ENCODE measurements at places on chromosomes 5 and 9.

GRCh38 chr9:111360881-111361280, 30.9 kb upstream of the OR2K2 start:
- DNase-seq: no peak

- DNase-seq: no peak
Observed at GRCh38 chr5:14267991-14268708, 125.0 kb downstream of the TRIO start.

DNA sequence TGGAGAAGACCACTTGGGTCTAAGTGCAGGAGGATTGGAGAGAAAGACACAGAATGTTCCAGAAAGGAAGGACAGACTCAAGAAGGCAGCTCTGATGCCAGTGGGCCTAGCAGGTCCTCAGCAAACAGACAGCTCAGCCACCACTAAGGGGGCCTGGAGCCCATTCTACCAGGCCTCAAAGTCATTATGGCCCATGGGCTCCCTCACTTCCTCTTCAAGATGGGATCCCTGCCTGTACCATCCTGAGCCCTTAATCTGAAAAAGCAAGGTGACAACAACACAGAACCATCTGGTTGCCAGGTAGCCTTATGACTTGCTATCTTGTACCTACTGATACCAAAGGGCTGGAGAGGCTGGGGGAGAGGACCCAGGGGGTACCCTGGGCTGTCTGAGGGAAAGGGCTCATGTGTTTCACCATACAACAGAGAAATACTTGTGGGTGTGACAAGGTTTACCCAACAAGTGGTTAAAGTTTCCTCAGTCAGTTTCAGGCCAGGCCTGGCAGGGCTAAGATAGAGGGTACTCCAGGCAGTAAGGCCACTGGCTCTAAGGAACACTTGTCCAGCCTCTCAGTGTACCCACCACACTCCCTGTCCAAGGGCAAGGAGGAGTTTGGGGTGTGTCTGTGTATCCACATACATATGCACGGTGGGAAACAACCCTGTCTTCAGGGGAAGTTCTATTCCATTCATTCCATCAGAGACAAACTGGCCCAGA, 30.7 kb downstream of the TCF7 start:
- no peak for DNase-seq

DNA sequence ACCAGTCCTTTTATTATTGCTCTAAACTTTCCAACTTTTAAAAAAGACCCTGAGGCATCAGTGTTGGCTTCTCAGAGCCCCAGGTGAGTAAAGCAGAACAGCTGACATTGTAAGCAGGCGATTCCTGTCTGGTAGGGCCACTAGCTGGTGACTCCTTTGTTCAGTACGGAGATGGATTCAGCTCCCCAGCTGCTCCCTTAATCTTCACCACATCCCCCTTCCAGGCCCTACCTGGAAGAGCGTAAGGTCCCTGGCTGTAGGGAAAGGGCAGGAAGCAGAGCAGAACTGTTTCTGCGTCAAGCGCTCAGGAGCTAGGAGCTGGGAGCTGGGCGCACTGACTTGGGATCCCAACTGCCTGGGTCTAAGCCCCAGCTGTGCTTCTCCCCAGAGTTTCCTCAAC, 203.7 kb upstream of the TAS2R1 start:
- DNase-seq: no peak

DNA sequence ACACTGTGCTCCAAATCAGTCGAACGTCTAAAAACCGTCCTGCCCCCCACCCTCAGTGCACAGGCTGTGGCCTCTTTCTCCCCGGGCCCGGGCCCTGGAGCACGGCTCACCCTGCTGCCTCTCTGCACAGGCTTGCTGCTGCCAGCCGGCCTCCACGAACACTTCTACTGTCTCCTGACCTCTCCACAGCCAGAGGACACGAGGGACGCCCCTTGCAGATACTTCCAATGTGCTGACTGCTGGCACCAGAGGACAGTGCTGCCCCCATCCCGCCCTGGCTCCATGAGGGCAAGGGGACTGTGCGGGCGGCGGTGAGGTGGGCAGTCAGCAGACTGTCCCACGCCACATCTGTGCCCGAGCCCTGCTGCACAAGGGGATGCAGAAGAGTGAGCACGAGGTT, 174.8 kb downstream of the COL23A1 start:
- DNase-seq: no peak

All from GM12864 (cell line).